ENCODE measurements at places on chromosomes 3 and 15.

DNA sequence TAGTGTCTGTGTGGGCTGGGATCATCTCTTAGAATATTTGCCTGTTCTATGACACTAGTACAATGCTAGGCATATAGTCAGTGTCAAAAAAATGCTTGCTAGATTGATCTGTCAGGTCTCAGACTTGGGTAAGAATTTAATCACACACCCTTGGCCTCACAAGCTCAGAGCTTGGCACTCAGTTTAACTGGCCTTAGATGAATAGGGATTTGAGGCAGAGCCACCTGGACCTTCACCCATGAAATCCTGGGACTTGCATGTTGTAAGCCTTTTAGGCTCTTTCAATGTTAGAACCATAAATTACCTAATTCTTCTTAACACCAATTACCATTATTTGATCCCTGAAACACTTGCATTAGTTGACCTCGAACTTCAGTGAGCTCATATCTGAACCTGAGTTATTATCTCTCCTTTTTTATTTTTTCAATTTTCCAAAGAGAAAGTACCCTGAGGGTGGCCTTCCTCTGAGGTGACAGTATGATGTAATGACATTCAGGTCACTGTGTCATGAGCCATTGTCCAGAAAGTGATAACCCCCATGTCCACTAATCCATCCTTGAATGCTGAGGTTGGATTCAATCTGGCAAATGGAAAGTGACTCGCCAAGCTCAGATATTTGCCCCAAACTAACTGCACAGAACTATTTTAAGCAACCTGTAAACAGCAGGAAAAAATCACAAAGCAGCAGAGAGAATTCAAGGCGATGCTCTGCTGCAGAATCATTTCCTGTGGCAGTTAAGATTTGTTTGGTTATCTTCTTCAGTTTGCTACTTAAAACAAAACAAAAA, 615.2 kb upstream of the NR2F2 start:
- no peak for DNase-seq

DNA sequence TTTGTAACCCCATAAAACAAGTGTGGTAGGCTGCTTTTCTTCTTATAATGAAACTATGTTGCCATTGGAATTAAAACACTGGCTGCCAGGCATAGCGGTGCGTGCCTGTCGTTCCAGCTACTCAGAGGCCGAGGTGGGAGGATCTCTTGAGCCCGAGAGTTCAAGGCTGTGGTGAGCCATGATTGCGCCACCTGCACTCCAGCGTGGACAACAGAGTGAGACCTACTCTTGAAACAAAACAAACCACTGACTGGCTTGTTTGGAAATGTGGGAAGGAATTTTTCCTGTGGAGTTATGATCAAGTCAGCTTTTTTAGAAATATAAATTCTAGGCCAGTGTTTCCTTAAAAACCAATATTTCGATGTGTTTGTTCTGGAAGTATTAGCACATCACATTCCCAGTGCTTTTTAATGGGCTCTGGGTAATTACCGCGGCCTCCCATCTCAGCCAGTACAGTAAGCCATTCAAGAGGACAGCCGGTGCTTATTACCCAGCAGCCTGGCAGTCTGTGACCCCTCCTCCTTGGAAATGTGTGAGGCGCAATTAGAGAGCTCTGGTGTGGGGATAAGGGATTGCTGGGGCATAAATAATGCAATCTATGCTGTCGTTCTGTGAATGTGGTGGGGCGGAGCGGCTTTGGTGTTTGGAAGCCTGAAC, 58.3 kb upstream of the TRAK1 start:
- no peak for DNase-seq

GRCh38 chr3:141839389-141839788, 37.1 kb upstream of the ATP1B3 start:
- no peak for DNase-seq

GRCh38 chr3:47443611-47443995, 32.1 kb downstream of the SCAP start:
- no peak for DNase-seq

DNA sequence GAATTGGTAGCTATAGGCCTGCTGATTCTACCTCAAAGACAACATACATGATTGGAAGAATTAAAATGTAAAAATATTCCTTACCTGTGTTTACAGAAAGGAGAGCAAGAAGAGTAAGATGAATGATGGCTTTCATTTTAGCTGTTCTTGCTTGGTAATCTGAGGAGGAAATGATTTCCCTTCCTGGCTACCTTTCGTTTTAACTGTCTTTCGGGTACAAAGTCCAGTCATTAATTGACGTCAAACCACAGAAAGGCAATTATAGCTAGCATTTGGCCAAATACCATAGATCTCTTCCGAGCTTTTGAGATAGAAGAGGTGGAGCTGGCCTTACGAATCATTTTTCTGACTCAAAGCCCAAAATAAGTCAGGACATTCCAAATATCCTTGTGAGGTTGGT, at the start of gene MUC13:
TSS of gene MUC13 (minus strand) at position 175 of the 400 bp plus-strand sequence. CDS start at position 136, 39 bp downstream.
- DNase-seq, result no peak

- no peak for DNase-seq
Observed at GRCh38 chr15:60426870-60427508, 29.2 kb upstream of the ANXA2 start.

DNA sequence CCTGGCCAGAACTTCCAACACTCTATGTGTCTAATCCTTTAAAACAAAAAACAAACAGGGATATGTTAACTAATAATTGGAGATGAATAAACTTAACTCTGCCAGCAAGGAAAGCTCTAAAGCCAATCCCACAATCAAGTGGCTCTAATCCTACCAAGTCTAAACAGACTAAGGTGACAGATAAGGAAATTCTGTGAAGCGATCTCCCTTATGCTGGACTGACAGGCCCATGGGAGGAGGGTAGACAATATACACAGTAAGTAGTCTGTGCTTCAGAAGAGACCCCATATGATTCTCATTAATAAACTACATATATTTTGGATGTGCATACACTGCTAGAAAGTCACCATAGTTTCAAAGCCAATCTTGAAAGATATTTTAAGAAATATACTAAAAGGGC, 10.1 kb downstream of the VPS13C start:
- no peak for DNase-seq

DNA sequence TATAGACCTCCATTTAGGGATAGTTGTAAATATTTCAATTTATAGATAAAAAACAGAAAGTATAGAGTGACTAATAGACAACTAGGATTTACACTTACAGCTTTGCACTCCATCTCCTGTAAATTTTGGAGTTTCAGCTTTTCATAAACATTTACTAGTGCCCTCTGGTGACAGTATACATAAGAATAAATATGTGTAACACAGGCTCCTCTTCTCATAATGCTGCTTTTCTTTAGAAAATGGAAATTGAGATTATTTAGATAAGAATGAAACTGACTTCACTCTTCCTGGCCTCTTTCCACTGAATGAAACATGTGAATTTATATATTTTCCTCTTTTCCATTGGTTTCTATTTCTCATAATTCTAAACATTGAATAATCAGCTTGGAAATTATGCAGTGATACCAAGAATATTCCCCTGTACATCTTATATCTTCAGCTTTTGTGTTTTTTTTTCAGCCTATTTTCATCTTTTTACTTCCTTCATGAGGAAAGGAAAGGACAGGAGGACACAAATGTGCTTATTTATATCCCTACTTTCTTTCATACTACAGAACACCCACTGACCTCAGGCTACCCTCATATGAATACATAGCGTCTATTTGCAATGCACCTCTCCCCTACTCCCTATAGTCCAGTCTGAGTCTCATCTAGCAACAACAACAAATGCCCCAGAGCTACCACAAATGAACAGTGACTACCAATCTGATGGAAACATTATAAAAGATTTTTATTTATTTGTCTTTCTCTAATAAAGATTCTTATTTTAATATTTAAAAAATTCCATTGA, 103.1 kb upstream of the CCDC39 start:
- DNase-seq, result no peak

- DNase-seq, result no peak
Observed at GRCh38 chr15:76185716-76186115, 125.6 kb downstream of the ETFA start.

DNA sequence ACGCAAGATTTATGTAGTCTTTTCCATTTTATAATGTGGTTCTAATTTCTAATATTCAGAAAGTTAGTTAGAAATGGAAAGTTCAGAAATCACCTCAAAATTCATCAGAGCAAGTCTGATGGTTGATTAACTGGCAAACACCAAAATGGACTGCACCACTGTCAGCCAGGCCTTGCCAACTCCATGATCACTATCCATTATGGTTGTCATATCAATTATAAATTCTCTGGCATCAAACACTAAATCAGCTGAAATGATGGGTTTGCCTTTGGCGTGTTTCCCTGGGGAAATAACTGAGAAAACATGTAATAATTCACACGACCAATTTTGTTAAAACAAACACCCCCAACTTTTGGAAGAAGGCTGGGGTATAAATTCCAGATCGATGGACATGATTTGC, 219.4 kb downstream of the CDIN1 start:
- no peak for DNase-seq

GRCh38 chr3:134839990-134840389, 44.9 kb downstream of the EPHB1 start:
- no peak for DNase-seq

- DNase-seq, result no peak
Observed at GRCh38 chr3:43969944-43970343, 271.7 kb upstream of the TOPAZ1 start.

DNA sequence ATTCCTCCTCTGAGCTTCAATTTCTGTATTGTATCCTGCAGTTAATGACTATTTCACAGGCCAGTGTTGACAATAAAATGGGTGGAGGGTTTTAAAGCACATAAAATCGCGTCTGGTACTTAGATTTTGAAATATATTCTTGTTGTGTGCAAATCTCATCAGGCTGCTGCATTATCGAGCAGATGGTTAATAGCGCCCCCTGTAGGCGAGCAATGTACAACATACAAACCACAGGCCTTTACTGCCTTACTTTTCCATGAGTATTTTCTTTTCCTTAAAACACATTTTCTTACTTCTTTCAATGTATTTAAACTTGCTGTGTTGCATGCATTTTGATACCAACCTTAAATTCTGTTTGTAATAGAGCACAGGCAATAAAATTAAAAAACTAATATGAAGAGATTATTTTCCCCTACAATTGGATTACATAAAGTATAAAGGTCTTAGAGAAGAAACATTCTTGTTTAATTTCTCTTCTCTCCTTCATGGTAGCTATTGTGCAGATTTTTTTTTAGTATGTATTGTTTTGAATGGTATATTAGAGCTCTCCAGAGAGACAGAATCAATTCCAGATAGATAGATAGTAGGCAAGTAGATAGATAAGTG, 608.4 kb downstream of the CADM2 start:
- no peak for DNase-seq

- DNase-seq, result no peak
Observed at GRCh38 chr3:64489361-64490044, 198.3 kb downstream of the ADAMTS9 start.

- DNase-seq, result no peak
Observed at GRCh38 chr3:32882603-32883025, 64.8 kb downstream of the TRIM71 start.

DNA sequence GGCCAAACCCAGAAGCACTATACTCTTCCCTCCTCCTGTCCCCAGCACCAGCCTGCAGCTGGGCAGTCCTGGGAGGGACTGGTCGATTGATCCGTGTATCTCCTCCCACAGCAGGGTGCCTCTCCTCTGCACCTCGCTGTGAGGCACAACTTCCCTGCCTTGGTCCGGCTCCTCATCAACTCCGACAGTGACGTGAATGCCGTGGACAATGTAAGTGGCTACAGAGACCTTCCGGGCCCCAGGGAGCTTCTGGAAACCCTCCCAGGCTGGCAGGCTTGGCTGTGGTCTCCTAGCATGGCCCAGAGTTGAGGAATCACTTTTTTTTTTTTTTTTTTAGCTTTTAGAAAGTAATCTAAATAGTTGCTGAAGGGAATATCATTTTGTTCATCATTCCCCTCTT, 30.7 kb downstream of the ANKDD1A start:
- DNase-seq, result no peak

DNA sequence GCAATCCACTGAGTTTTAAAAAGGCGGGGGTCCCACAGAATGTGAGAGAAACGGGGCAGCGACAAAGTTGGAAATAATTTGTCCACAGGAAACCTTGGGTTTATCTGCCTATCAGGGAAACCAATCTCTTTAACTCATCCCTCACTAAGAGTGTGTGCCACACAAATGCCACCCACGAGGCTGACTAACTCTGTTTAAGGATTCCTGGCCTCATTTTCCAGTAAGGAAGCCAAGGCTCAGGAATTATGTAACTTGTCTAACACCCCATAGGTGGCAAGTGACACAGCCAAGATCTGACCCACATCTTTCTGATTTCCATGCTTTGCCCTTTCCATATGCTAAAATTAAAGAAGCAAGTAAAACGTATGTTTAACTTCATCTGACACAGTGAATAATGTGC, 263.2 kb downstream of the CNTN3 start:
- DNase-seq, result no peak

DNA sequence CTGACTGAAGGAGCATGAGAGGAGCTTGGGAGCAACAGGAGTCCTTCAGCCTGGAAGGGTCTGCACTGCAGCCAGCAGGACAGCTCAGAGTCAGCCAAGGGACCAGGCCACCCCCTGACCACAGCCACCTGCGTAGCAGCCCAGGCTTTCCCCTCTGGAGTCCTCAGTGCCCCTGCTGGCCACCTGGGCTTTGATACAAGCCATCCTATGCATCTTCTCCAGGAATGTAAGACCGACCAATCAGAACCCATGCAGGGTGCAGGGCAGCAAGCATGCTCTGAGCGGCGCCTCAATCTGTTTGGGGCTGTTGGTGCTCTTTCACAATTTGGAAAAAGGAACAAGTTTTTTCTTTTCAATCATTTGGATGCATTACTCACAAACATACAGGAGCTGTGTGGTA, 52.0 kb downstream of the DZIP1L start:
- no peak for DNase-seq
